Stimulated activated CD4-positive, alpha-beta T cell treated with anti-CD3 and anti-CD28 coated beads, TNF-alpha, amount 100 ng/mL, for 1 hour (primary cell): ENCODE measurements at places on chromosomes 5 and 9.

DNA sequence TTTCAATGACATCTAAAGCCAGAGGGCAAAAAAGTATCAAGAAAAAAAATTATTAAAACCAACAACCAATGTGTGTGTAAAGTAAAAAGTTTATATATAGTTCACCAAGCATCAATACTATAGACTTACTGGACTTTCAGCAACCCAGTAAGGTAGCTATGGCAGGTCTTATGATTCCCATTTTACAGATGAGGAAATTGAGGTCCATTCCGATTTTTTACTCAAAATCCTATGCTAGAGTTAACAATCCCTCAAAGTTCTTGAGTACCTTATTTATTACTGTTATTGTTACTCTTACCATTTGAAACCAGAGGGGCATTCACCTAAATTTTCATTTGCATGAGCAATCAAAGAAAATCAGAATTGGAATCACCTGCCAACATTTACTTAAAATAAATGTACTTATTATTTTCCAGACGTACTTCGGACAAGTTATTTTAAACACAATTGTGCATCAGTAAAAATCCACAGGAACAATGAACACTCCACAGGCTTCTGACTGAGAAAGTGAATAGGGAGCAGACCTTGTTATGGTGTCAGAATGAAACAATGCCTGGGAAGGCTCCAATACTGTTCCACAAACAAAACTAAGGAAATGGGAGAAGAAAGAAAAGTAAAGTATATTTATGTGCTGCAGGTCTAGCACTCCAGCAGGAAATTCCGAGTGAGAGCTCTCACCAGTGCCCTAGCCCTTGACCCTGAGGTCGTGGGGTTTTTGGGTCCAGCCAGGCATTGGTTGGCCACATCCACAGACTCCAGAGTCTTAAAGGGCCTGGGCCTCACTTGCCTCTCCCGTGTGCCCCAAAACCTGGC, 229.9 kb downstream of the PIK3R1 start:
- DNase-seq, result no peak

DNA sequence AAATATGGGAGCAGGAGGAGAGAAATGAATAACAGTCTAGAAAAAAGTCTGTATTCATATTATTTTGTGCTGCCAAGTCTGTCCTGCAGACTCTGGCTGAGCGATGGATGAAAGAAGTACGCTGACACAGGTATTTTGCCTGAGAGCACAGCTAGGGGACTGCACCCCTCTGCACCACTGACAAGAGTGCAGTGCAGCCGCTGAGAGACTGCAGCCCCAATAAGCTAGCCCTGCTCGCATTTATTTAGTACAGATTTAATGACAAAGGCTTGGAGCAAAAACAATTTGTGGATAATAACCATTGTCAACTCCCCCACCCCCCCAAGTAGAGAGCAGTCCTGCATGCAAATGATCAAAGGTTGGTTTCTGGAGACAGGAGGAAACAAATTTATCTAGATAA, 13.3 kb upstream of the MRPS30 start:
- no peak for DNase-seq

DNA sequence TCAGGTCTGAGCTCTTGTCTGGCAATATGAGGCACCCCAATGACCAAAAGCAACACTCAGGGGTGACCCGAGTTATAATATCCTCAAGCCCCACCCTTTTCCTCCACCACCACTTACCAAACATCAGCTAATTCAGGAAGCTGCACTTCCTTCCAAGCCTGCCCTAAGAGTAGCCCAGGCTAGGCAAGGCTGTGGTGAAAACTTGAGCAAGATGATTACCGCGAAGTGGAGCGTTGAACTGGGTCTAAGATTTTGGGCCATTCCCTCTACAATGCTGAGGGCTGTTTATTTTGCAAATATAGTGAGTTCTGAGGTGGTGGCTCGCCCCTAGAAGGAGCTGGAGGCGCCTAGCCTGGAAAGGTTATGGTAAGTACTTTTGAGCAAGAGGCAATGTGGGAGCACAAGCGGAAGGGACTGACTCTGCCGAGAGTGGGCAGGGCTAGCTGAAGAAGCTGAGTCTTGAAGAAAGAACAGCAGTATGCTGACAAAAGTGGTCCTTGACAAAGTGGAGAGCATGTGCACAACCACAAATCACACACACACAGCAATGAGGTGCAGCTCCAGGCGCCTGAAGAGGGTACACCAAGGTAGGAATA, at the start of gene HK3:
Gene HK3, minus strand, starts transcription at position 51 of the 596 bp plus-strand sequence. CDS start 3,187 bp downstream, outside the sequence.
- no peak for DNase-seq

GRCh38 chr5:82319651-82320376, 41.7 kb upstream of the RPS23 start:
- DNase-seq, result no peak

- DNase-seq, result no peak
Measured at GRCh38 chr5:74240783-74241750, 399.5 kb downstream of the ENC1 start.

DNA sequence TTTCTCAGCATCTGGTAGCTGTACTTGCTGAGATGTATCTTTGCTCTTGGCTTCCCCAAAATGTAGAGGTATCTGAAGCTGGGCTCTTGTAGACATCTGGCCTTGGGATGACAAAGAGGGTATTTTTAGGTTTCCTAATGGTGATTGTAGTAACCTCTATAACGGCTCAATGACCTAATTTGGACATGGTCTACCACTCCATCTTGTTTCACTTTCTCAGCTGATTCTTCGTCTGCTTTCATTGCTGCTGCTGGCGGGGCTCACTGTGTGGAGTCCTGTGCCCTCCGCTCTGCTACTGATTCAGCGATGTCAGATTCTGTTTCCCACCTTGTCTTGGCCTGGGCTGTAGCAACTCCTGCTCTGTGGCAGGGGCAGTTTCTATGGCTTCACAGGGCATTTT, 12.7 kb upstream of the MARCHF11 start:
- DNase-seq, result no peak

GRCh38 chr5:7047511-7048261, 334.5 kb downstream of the TENT4A start:
- no peak for DNase-seq

- no peak for DNase-seq
Measured at GRCh38 chr5:6342689-6343315, 35.5 kb downstream of the MED10 start.

DNA sequence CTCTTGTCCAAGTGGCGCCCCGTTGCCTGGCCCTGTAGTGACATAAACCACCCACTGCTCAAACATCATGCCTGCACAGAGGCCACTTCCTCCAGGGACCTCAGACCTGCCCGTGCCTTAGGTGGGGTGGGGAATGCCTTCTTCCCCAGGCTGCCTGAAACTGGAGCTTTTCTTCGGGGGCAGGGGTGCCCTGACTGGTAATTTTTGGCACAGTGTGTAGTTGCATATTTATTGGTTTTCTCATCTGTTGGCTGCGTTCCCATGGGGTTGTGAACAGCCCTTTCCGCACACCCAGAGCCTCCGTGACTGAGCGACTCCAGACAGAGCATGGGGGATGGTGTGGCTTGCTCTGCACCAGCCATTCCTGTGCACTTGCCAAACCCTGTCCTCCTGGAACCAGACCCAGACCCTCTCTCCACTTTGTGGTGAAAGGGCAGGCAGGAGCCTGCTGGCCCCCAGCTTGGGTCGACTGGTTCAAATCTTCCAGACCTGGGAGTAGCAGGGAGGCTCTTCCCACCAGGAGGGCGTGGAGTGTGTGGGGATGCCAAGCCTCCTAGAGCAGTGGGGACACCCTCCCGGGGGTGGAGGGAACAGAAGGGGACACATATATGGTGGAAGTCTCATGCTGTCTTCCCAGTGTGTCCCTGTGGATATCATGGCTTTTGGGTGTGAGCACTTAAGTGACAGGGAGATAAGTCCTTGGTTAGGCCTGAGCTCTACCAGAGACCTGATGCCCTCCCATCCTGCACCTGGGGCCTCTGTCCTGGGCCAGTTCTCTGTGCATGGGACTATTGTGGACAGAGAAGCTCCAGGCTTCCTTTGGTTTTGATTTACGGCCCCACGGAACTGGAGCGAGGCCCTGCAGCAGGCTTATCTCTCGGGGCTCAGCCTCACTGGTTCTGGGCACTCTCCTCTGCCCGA, 39.6 kb downstream of the WNK2 start:
- no peak for DNase-seq

DNA sequence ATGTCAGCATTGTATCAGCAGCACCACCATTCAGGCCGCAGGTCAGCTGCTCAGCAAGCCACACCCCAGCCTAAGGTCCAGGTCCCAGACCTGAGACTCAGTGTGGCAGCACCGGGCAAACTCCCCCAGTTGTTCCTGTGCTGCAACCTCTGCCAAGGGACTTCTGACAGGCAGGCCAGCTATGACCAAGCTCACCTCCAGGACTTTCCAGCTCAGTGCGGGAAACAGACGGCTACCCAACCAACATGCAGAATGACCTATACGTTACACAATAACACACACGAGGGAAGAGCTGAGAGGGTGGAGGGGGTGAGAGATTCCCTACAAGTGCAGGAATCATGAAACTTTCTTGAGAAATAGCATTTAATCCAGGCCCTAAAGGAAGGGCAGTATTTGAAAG, 143.7 kb downstream of the FSTL4 start:
- no peak for DNase-seq

DNA sequence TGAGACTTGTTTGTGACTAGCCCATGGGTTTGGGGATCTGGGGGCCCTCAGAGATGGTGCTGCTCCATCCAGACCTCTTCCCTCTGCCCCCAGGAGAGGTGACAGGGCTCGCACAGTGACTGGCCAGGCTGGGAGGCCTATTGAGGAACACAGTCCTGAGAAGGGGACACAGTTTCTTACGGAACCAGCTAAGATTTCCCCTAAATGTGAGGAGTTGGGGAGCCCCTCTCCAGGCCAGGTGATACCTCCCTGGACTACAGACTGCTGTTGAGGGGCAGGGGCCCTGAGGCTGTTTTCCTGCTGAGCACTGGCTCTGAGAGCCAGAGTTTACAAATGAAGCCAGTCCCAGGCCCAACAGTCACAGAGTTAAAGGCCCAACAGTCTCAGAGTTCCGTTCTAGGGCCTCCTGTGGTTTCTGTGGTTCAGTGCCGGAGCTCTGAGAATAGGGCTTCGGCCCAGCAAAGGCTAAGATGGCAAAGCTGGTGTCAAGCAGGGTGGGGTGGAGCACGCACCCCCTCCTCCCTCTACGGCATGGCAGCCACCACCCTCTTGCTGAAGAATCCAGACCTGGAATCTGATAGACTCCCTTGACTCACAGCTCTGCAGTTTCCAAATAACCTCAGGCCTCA, 1.1 kb upstream of the SEMA4D start:
- DNase-seq, result no peak

GRCh38 chr9:35646533-35647265, 4.0 kb downstream of the SIT1 start:
- DNase-seq, result peak; percentile 85

DNA sequence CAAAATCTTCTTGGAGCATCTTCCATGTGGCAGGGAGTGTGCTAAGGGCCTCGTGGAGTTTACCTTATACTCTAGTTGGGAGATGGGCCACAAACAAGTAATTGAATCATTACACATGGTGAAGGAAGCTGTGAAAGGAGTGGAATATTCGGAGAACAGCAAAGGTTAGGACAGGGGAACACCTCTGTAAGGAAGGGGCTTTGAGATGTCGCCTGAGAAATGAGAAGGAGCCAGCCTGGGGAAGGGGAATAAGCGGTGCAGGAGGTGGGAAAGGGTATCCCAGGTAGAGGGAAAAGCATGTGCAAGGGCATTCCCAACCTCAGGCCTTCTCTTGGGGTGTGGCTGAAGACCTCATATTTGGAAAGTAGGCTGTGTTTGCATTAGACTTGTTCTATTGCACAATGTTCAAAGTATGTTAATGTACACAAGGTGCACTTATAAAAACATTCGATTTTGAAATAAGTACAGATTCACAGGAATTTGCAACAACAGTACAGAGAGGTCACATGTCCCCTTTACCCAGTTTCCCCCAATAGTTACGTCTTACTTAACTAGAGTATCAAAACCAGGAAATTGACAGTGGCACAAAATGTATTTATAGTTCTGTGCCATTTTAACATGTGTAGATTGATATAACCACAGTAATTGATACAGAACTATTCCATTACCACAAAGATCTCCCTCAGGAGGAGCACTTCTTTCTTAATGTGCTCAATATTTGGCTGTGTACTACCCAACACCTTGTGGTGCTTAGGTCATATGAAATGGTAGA, 2.4 kb upstream of the STOM start:
- no peak for DNase-seq

DNA sequence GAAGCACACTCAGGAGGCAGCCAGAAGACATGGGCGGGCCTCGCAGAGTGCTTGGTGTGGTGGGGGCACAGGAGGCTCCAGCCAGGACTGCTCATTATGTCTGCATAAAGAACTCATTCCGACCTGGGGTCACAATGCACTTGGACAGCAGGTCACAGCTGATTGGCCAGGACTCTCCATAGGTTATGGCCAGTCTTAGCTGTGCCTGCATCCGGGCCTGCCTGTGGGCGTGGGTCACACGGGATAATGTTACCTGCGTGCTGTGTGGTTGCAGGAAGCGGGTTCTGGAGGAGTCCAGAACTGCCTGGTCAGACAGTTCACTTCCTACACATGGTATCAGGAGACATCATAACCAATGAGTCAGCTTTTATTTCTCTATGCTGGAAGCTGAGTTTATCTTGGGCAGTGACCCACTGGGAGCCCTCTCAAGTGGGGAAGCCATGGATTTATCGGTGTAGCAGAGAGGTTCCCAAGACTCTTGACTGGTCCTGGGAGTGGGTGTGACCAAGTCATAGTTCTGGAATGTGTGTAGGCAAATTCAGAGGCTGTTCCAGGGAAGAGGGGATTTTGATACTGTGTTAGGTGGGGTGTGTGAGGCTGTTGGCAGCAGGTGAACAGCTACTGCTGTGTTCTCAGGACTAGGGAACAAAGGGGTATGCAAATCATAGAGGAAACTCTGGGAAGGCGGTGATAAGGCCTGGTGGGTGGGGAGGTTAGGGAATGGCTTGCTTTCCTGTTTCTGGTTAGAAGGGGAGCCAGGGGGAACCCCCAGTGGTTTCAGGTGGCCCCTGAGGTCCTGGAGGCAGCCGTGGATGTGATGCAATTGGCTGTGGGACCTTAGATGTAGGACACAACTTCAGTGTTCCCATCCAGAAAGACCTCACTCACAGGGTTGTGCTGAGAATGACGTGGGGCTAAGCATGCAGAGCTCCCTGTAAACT, 51.3 kb downstream of the ARHGEF37 start:
- DNase-seq, result no peak

GRCh38 chr5:172199446-172199845, 5.5 kb downstream of the EFCAB9 start:
- no peak for DNase-seq

DNA sequence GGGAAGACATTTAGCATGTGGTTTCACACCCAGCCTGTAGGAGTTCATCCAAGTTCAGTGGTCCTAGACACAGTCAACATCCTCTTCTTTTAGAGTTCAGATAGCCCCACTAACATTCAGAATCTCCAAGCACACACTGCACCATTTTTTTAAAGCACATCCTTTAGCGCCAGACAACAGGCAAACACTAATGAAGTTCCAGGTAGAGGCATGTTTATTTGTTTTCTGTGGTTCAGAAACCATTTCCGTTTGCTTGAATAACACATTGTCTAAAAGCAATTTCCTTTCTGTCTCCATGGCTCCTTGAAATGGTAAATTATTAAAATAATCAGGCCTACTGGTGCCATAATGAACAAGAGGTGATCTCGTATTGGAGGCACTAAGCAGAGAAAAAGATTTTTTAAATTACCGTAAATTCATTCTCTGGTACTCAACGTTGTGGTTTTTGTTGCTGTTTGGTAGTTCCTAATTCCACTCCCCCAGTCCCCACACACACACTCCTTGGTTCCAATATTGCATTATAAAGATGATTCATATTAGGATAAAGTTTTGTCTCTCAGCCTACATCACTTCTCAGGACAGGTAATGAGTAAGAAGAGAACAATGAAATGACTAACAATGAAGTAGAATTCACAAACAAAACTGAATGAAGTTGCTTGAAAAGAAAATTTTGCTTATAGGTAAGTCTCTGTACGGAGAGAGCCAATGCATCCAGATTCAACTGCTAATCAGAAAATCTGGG, 153.1 kb downstream of the PCSK1 start:
- no peak for DNase-seq

- DNase-seq, result no peak
Measured at GRCh38 chr9:133059623-133060022, 2.2 kb upstream of the CEL start.
